ENCODE measurements at places on chromosomes 13 and 19. TPM values are rescaled to one million over a fixed set of nuclear protein-coding genes. Genes with fewer than 3 reads are reported as not detected.

GRCh38 chr13:113275387-113275786 lies 21.7 kb upstream of the LAMP1 start:
- H3K27me3 ChIP-seq, result no peaks in the 10 kb centered on the region
- H3K4me3 ChIP-seq, result no peak overlapping the region
- no peak for DNase-seq
- no peaks in the 10 kb centered on the region for H3K36me3 ChIP-seq
- no peaks in the 10 kb centered on the region for H3K4me1 ChIP-seq

- H3K36me3 ChIP-seq, result no peaks in the 10 kb centered on the region
- H3K27ac ChIP-seq, result no peak overlapping the region
- no peaks in the 10 kb centered on the region for H3K4me1 ChIP-seq
- H3K4me3 ChIP-seq, result no peak overlapping the region
- H3K27me3 ChIP-seq, result no peaks in the 10 kb centered on the region
Measured at GRCh38 chr13:97978651-97979050, 25.2 kb downstream of the IPO5 start.

GRCh38 chr13:112071102-112071722 lies 4.3 kb downstream of the SOX1 start:
- H3K4me3 ChIP-seq, result no peak overlapping the region
- H3K27ac ChIP-seq, result no peak overlapping the region
- H3K4me1 ChIP-seq, result no peaks in the 10 kb centered on the region
- H3K27me3 ChIP-seq, result peaks cover 91% of the 10 kb centered on the region

- H3K4me3 ChIP-seq, result no peak overlapping the region
- H3K27ac ChIP-seq, result no peak overlapping the region
- peak; percentile 46 for DNase-seq
- H3K27me3 ChIP-seq, result no peaks in the 10 kb centered on the region
Measured at GRCh38 chr13:113545455-113545930, 39.1 kb upstream of the TFDP1 start.

DNA sequence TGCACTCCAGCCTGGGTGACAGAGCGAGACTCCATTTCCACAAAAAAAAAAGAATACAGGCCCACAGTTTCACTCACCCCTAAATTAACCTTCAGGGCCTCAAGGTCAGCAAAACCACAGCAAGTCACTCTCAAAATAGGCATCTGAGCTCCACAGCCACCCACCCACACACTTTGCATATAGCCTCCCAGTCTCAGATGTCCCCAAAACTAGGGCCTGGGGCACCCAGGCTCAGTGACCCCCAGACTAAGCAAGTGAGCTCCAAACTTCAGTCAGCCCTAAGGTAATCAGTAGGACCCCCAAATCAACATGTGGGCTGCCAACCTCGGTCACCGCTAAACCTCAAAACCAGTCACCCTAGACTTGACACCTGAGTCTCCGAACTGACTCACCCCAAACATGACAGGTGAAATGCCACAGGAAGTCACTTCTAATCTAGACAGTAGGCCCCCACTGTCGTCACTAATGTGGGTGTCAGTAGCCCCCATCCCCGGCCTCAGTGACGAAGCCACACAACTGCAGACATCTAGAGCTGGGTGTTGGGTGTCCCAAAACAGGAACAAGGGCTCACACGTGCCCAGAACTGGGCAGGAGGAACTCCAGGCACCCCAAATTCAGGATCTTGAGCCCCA lies 13.9 kb downstream of the RABAC1 start:
- no peaks in the 10 kb centered on the region for H3K27me3 ChIP-seq
- DNase-seq, result peak; percentile 48
- no peaks in the 10 kb centered on the region for H3K4me1 ChIP-seq
- H3K27ac ChIP-seq, result no peak overlapping the region
- no peak overlapping the region for H3K4me3 ChIP-seq

DNA sequence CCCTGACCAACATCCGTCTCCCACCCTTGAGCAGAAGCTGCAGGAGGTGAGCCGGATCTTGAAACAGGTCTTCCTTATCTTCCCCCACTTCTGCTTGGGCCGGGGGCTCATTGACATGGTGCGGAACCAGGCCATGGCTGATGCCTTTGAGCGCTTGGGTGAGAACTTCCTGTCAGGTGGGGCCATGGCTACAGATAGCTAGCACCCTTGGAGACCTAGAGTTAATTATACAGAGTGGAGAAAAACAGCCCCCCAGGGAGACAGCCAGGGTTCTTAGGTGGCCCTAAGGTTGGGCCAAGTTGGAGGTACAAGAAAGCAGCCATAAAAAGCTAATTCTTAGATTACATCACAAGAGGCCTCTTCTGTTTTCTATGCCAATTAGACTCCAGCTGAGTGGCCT lies 8.9 kb upstream of the ARHGAP45 start:
- no peak overlapping the region for H3K27ac ChIP-seq
- DNase-seq, result no peak
- H3K36me3 ChIP-seq, result no peaks in the 10 kb centered on the region
- H3K4me3 ChIP-seq, result no peak overlapping the region

DNA sequence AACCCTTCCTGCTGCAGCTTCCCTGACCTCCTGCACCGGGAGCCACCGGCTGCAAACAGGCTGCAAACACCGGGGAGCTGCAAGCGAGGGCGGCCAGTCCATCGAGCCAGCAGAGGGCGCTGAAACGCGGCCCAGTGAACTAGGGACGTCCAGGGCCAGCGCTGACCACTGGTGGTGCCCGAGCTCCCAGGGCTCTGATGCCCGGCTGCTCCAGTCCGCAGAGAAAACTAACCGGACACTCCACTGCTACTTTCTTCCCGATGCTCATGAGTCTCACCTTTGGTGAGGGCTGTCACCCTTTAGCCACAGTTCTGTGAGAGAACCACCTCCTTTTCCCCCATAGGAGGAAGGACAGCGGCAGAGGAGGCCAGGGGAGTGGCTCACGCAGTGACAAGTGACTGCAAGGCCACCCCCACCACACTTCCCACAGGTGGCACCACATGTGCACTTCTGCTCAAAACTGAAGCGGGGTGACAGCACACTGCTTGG lies 82.8 kb upstream of the MTIF3 start:
- peak; percentile 52 for DNase-seq
- no peaks in the 10 kb centered on the region for H3K4me1 ChIP-seq
- H3K36me3 ChIP-seq, result no peaks in the 10 kb centered on the region
- H3K4me3 ChIP-seq, result no peak overlapping the region

The APOE gene
- 1,092 TPM for total RNA-seq

The FBXO27 gene
- 5.1 TPM for total RNA-seq

DNA sequence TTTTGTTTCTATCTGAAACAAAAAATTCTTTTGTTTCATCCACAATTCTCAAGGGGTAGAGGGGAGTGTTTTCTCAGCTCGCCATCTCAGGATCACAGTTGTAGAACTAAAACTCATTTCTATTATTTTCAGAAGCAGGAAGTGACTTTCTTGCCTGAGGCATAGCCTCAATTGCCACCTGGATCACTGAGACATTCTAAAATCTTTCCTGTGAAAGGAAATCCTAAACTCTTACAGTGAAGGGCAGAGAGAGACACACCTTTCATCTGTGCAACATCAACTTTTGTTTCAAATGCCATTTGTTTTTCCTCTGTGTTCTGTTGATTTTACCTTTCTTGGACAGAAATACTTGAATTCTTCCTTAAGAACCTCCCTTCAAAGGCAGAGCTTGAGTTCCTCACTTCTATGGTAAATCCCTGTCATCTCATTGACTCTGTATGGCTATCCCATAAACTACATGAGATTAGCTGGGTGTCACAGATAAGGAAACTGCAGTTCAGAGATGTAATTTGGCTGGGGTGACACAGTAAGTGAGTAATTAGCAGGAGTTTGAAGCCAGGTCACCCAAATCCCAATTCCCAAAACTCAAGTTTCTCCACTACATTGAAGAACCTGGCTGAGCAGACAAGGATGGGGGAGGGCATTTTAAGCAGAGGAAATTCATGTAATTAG lies 224.4 kb upstream of the HTR2A start:
- H3K27ac ChIP-seq, result no peak overlapping the region
- H3K4me3 ChIP-seq, result no peak overlapping the region
- no peaks in the 10 kb centered on the region for H3K4me1 ChIP-seq
- no peaks in the 10 kb centered on the region for H3K27me3 ChIP-seq
- no peaks in the 10 kb centered on the region for H3K36me3 ChIP-seq

GRCh38 chr13:101292711-101293110 lies 123.6 kb downstream of the NALCN start:
- H3K4me1 ChIP-seq, result no peaks in the 10 kb centered on the region
- DNase-seq, result no peak
- no peaks in the 10 kb centered on the region for H3K36me3 ChIP-seq
- H3K27me3 ChIP-seq, result no peaks in the 10 kb centered on the region
- H3K4me3 ChIP-seq, result no peak overlapping the region

DNA sequence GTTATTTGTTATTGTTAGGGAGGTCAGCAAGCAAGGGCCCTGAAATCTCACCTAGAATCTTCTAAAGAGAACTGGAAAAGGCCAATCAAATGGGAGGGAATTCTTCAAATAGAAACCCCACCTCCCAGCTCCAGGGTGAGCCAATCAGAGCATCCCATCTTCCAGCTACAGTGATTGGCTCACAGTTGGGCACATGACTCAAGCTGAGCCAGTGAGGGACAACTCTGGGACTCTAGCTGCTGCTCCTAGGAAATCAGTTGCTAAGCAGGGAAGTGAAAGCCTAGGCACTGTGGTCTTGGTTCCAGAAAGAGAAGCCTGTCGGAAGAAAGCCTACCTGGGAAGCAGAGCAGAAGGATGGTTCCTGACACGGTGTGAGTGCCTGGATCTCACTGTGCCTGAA lies 13.4 kb downstream of the TM6SF2 start:
- no peak overlapping the region for H3K4me3 ChIP-seq
- no peaks in the 10 kb centered on the region for H3K36me3 ChIP-seq
- no peak overlapping the region for H3K27ac ChIP-seq
- H3K27me3 ChIP-seq, result peaks cover 3% of the 10 kb centered on the region

GRCh38 chr13:44244288-44244687 lies 129.3 kb upstream of the SERP2 start:
- H3K4me3 ChIP-seq, result no peak overlapping the region
- peak overlapping the region; percentile 64 for H3K27ac ChIP-seq
- DNase-seq, result no peak
- H3K36me3 ChIP-seq, result no peaks in the 10 kb centered on the region

DNA sequence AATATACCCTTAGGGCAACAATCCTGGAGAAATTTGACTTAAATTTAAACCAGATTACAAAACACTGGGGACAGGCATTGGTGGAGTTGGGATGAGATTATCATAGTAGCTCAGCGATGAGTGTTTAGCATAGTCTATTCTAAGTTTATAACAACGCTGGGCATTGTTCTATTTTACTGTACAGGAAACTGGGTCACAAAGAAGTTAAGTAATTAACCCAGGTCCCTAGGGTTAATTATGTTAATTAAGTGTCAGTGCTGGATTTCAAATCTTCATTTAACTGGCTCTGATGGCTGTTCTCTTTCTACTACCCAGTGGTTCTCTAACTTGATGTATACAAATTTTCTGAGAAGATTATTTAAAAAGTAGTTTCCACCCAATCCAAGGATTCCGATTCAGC lies 388.9 kb downstream of the KCNRG start:
- no peaks in the 10 kb centered on the region for H3K27me3 ChIP-seq
- DNase-seq, result no peak
- H3K4me1 ChIP-seq, result no peaks in the 10 kb centered on the region
- no peak overlapping the region for H3K4me3 ChIP-seq

GRCh38 chr13:95801825-95802224 lies 124.9 kb downstream of the DNAJC3 start:
- no peaks in the 10 kb centered on the region for H3K27me3 ChIP-seq
- no peak overlapping the region for H3K27ac ChIP-seq
- no peaks in the 10 kb centered on the region for H3K36me3 ChIP-seq
- DNase-seq, result no peak
- H3K4me1 ChIP-seq, result no peaks in the 10 kb centered on the region

GRCh38 chr13:23477101-23477500 lies 43.6 kb upstream of the SACS start:
- no peak overlapping the region for H3K4me3 ChIP-seq
- H3K27me3 ChIP-seq, result no peaks in the 10 kb centered on the region
- DNase-seq, result no peak
- H3K36me3 ChIP-seq, result peaks cover 6% of the 10 kb centered on the region
- H3K27ac ChIP-seq, result no peak overlapping the region

The PRR22 gene
- 2.0 TPM for total RNA-seq

- H3K36me3 ChIP-seq, result no peaks in the 10 kb centered on the region
- H3K27me3 ChIP-seq, result no peaks in the 10 kb centered on the region
- DNase-seq, result no peak
- no peaks in the 10 kb centered on the region for H3K4me1 ChIP-seq
Measured at GRCh38 chr19:15769586-15769985, 17.9 kb upstream of the OR10H5 start.

DNA sequence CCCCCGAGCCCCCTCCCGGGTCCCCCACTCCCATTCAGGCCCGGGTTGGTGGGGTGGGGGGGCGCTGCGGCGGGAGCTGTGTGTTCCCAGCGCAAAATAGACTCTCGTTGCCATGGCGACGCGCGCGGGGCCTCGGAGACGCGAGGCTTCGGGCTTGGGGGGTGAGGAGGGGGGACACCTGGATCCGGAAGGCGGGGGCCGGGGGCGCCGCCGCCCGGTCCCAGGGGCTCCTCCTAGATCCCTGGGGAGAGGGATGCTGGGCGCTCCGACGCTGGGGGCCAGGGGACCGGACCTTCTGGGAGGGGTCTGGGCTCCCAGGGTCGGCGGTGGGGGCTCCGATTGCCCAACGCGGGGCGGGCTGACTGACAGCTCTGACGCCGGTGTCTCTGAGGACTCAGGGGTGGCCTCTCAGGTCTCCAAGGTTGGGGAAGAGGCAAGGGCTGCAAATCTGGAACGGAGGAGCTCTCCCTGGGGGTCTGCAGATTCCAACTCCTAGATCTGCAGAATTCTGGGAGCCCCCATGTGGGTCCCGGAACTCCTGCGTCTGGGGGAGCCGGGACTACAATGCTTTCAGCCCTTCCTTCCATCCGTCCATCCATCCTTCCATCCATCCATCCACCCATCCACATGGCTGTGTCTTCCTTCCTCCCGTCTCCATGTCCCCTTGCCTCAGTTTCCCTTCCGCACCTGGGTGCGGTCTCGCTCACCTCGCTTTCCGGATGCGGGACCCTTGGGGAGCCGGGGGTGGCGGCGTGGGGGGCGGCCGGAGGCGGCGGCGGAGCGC lies 9.1 kb upstream of the SHISA7 start:
- H3K27me3 ChIP-seq, result peaks cover 12% of the 10 kb centered on the region
- no peaks in the 10 kb centered on the region for H3K4me1 ChIP-seq
- no peak for DNase-seq
- peak overlapping the region; percentile 54 for H3K4me3 ChIP-seq

- H3K4me1 ChIP-seq, result no peaks in the 10 kb centered on the region
- H3K27me3 ChIP-seq, result no peaks in the 10 kb centered on the region
- no peaks in the 10 kb centered on the region for H3K36me3 ChIP-seq
- no peak overlapping the region for H3K27ac ChIP-seq
- no peak for DNase-seq
Measured at GRCh38 chr19:44588771-44589112, 24.6 kb upstream of the IGSF23 start.

DNA sequence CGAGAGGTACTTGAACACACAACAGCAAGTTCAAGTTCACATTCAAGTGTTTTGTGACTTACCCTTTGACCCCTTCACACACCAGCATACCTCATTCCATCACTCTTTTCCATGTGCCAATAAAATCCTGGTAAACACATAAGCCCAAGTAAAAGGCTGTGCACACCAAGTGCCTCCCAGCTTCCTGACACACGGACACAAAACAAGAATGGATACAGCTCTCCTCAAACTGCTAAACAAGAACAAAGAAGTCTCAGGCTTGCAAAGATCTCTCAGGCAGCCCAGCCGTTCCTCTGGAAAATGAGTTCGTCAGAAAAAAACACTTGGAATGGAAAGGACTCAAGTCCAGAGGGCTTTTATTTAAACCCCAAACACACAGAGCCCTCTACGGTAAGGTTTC lies 83.7 kb downstream of the NUFIP1 start:
- H3K36me3 ChIP-seq, result no peaks in the 10 kb centered on the region
- no peak overlapping the region for H3K27ac ChIP-seq
- H3K4me1 ChIP-seq, result peaks cover 4% of the 10 kb centered on the region
- no peaks in the 10 kb centered on the region for H3K27me3 ChIP-seq
- DNase-seq, result no peak

- no peaks in the 10 kb centered on the region for H3K27me3 ChIP-seq
- H3K4me3 ChIP-seq, result no peak overlapping the region
- no peak overlapping the region for H3K27ac ChIP-seq
Measured at GRCh38 chr13:76009267-76009890, 373.2 kb downstream of the LMO7 start.

The LYPD5 gene
- total RNA-seq, result 6.2 TPM

All from breast epithelium (tissue), 4 donors.